ENCODE measurements at places on chromosomes 2 and 18.

DNA sequence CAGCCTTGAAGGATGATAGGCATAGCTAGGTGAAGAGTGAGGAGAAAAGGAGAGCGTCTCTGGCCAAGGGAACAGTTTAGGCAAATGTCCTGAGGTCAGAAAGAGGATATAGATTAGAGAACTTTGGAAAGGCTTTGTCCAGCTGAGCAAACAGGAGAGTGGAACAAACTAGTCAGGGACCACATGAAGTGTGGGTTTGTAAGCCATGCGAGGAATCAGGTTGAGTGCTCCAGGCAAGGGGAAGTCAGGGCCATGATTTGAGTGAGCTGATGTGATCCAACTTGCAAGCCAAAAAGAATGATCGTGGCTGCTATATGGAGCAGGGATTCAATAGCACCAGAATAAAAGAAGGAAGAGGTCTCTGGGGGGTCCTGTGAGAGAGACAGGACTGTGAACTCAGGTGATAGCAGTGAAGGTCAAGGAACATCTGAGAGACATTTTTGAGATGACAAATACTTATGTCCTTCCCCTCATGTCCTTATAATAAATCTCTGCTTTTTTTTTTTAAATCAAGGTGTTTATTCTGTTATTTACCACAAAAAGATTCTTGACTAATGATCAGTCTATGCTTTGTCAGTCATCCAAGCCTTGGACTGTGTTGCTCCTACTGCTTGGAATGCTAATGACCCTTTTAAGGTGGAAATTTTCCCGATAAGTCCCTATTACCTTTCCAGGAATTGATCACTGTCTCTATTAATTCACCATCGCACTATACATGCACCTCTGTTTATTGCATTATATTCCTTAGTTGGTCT lies 472.6 kb downstream of the TXNL1 start:
- DNase-seq = no peak

- DNase-seq = peak; percentile 93
Observed at GRCh38 chr2:231713730-231714638, 5.7 kb downstream of the PTMA start.

DNA sequence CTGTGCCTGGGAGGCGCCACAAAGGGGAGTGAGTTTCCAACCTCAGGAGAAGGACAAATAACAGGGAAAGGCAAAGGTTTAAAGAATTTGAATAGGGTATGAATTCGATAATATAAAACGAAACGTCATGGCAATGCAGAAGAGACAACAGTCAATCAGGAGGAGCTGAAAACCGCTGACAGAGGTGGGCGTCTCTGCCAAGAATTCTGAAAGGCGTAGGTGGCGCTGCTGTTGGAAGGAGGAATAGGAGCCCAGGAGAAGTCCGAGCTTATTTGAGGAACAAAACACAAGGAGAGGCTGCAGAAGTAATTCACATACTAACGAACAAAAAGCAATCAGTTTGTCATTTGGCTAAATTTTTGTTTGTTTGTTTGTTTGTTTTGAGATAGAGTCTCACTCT lies 485.8 kb upstream of the POU3F3 start:
- DNase-seq = no peak

GRCh38 chr2:96655526-96655925 lies 13.0 kb downstream of the FER1L5 start:
- no peak for DNase-seq

GRCh38 chr18:44871771-44872170 lies 191.1 kb downstream of the SETBP1 start:
- peak; percentile 30 for DNase-seq

GRCh38 chr2:170221317-170222288 lies 43.7 kb downstream of the MYO3B start:
- no peak for DNase-seq

- DNase-seq = no peak
Observed at GRCh38 chr2:18346344-18346743, 214.1 kb downstream of the RDH14 start.

GRCh38 chr2:58543442-58543841 lies 302.3 kb upstream of the FANCL start:
- no peak for DNase-seq

DNA sequence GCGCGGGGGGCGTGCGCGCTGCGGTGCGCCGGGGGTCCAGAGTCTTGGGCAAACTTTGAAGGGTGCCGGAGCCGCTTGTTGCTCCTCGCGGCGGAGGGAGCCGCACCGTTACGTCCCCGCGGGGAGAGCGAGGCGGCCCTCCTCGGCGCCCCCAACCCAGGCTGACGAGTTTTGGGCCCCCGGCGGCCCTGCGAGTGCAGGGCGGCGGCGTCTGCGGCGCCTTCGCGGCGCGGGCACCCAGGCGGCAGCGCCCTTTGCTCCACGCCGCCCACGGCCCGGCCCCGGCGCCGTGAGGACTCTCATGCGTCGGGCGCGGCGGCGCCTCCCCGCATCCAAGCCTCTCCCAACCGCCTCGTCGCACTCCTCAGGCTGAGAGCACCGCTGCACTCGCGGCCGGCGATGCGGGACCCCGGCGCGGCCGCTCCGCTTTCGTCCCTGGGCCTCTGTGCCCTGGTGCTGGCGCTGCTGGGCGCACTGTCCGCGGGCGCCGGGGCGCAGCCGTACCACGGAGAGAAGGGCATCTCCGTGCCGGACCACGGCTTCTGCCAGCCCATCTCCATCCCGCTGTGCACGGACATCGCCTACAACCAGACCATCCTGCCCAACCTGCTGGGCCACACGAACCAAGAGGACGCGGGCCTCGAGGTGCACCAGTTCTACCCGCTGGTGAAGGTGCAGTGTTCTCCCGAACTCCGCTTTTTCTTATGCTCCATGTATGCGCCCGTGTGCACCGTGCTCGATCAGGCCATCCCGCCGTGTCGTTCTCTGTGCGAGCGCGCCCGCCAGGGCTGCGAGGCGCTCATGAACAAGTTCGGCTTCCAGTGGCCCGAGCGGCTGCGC lies 814 bp downstream of the FZD7 start:
- DNase-seq = peak; percentile 40

- no peak for DNase-seq
Observed at GRCh38 chr18:42509750-42510415, 554.8 kb downstream of the PIK3C3 start.

- peak; percentile 69 for DNase-seq
Observed at GRCh38 chr2:165144315-165144714, 59.5 kb downstream of the SCN3A start.

DNA sequence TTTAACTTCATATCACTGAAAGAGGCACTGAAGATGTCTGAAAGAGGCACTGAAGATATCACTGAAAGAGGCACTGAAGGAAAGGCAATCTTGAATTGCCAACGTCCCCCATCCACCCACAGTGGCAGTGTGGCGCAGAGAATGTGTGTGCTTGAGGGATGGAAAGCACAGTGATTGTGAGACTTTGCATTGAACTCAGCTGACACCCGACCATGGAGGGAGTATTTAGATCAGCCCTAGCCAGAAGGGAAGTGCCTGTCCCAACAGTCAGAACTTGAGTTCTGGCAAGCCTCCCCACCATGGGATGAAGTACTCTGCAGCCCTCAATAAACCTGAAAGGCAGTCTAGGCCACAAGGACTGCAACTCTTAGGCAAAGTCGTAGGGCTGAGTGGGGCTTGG lies 33.8 kb downstream of the MAP4K3 start:
- DNase-seq = peak; percentile 24

- DNase-seq = no peak
Observed at GRCh38 chr18:54684784-54685183, 93.7 kb downstream of the DYNAP start.

GRCh38 chr2:41033127-41033526 lies 581.2 kb upstream of the SLC8A1 start:
- DNase-seq = no peak

GRCh38 chr2:39584283-39584965 lies 81.3 kb upstream of the TMEM178A start:
- no peak for DNase-seq

- DNase-seq = no peak
Observed at GRCh38 chr2:219385958-219386520, 1.7 kb downstream of the DNPEP start.

- DNase-seq = no peak
Observed at GRCh38 chr18:21298351-21298750, 56.3 kb downstream of the GREB1L start.

- DNase-seq = peak; percentile 66
Observed at GRCh38 chr2:96264656-96265348, 995 bp downstream of the TMEM127 start.

DNA sequence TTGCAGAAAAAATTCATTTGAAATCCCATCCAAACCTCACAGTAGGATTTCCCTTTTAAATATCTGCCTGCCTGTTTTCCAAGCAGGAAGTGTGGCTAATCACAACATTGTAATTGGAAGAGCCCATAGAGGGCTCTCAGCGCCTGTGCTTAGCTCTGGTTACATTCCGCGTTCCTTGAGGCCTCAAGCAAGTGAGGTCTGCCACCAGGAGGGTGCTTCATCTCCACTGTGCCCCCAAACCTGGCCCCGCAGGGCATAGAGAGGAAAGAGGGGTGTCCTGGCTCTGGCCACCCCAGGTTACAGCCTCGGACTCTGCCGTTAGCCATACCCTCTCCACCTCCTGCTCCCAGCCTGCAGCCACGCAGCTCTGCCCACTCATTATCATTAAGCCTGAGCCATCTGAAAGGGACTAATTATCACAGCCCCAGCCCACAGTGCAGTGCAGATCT lies 214.8 kb downstream of the SP3 start:
- no peak for DNase-seq

DNA sequence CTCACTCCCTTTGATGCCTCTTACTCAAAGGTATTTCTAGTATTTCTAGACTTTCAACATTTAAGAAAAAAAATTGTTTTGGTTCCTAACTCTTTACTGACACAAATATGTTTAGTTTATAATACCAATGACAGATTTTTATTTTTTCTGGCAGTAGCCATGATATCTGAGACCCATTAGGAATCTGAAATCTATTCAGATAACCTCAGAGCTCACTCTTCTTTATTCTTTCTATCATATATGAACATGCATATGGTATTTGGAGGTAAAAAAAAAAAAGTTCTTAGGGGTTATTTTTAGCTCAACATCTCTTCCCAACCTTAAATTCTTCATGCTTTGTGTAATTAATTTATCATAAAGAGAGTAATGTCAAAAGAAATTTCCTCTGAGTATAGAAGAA lies 465.5 kb downstream of the CDH2 start:
- DNase-seq = no peak

DNA sequence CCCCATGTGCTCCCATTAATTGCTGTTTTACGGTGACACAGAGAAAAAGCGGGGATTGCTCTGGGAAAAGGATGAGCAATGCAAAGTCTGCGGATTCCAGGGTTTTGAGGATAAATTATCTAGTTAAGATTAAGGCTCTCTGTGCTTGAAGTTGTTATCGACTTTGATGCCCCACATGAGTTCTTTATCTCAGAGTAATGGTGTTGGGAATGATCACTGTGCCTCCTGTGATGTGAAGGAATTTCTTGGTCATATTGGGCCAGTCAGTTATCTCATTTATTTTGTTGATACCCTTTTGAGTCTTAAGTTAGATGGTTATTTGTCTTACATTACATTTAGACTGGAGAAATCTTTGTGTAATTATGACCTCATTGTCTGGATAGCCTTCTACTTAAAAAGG lies 184.6 kb upstream of the MEX3C start:
- DNase-seq = no peak

DNA sequence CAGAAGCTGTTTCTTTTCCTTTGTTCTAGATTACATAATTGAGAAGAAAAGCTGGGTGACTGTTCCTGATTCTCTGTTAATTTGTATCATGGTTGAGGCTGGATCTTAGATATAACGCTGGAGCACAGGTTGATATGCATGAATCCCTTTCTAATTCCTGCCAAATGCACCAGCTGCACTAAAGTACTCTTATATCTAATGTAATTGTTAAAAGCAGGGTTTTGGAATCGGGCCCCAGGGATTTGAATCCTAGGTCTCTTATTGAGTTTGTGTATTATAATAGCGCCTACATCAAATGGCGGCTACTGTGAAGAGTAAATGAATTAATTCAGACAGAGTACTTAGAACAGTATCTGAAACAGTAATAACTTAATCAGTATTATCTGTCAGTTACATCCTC lies 80.4 kb downstream of the MC4R start:
- DNase-seq = no peak

- DNase-seq = no peak
Observed at GRCh38 chr2:28401411-28401810, 8.8 kb downstream of the FOSL2 start.

DNA sequence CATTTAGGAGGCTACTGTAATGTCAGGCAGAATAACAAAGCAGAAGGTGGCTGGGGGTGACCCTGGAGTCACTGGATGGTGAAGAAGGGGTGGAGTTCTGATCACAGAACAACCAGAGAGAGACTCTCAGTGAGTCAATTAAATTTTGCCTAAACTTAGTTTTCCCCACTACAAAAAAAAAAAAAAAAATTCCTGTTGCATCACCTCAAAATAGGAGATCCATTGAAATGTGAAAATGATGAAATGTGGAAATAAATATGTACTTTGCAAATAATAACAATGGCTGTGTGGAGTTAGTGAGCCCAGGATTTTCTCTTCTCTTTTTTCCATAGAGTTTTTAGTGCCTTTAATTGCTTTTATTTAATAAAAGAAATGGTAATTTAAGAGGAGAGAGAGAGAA lies 165.5 kb downstream of the GFPT1 start:
- DNase-seq = no peak

DNA sequence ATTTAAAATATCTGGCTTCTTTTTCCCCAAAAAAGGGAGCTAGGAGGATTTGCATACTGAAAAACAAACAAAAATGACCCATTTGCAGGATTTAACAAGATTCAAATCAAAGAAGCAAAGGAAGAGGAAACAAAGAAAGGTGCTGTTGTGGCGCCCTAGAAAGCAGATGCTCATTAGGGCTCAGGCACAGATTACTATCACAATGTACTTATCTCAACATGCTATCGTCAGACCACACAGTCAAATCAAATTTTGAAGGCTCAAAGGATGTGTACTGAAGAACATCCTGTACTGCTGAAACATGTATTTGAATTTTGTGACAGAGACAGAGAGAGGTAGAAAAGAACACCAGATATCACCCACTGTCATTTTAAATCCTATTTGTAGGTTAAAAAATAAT lies 10.9 kb downstream of the RBMS1 start:
- no peak for DNase-seq

GRCh38 chr2:68764041-68764805 lies 29.6 kb downstream of the ARHGAP25 start:
- no peak for DNase-seq

DNA sequence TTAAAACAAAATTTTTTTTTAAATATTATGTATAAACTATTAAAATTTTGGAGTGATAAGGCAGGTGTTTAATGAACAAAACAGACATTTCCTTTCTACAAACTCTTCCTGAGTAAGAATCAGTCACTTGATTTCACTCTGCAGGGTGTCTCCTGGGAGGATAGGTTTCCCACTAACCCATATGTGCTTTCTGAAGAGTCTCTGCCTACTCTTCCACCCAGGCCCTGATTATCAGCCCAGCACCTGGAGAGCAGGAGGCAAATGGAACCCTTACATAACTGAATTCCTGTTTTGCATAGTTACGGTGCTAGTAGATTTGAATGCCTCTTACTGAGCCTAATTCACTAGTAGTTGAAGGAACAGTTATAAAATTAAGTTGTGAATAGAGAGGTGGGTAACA lies 1718.6 kb downstream of the SUCLG1 start:
- DNase-seq = no peak

DNA sequence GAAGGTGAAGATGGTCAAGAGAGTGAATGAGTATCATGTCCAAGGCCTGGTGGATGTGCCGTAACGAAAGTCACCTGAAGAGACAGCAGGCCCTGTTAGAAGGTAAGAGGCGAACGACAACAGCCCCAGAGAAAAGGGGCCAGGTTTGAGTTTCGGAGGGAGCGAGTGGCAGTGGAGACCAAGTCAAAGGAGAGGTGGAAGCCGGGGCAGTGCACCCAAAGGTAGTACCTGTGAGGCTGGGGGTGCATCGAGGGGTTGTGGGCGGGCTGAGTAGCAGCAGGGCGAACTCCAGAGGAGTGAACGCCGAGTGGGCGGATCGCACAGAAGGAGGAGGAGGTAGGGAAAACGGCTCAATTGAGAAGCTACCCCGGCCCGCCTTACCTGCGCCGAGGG lies 358 bp downstream of the USP37 start:
- DNase-seq = no peak

All from GM12865 (cell line).